ENCODE measurements at places on chromosomes 5 and 9.

- no peak for DNase-seq
These were observed 9.0 kb downstream of the UBE2B start for GRCh38 chr5:134380346-134380745.

DNA sequence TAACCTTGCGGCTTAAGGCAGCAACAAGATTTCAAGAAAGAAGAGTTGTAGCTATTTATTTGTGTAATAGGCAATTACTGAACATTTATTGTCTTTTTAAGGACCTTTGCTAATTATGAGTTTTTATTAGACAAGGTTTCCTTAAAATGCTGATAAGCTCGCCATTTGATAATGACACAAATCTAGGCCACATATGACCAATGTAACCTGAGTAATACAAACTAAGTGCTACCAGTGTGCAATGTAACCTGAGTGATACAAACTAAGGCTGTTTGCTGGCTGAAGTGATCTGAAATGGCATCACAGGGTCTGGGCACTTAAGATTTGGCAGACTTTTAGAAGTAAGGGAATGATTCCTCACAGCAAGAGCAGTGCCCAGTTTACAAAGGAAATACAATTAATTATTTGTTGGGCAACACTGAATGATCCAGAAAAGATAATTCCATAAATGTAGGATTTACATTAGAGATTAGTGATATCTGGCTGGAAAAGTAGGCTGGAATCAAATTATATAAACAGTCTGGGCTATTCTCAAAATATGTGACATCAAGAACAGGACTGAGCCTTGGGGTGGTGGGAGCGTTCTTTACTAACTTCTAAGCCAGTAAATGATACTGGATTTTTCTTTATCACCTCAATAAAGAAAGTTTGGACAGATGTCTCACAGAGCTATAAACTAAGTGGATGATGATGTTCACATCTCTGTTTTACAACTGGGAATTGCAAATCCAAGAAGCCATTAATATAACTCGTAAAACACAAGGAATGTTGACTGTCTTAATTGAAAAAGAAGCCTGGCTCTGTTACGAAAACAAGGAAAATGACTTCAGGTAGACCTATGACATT is 54.8 kb downstream of the MRPS27 start:
- DNase-seq: no peak

DNA sequence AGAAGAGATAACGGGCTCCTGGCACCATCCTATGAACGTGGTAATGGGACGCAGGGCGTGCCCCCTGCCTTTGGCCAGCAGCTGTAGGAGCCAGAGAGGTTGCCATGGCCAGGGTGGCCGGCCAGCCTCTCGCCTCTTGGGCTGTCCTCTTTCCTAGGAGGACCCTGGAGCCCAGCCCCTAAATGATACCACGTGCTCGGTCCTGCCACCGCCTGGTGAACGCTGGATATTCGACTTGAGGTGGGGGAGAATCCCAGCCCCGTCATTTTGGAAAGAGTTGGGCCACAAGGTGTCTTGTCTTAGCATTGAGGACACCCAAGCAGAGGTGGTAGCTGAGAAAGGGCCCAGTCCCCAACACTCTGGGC is 391 bp upstream of the NRG2 start:
- peak; percentile 15 for DNase-seq

GRCh38 chr5:81590498-81591384 is 160.2 kb downstream of the SSBP2 start:
- DNase-seq: no peak

- DNase-seq: peak; percentile 61
These were observed 1.4 kb downstream of the PRR16 start for GRCh38 chr5:120465436-120465961.

DNA sequence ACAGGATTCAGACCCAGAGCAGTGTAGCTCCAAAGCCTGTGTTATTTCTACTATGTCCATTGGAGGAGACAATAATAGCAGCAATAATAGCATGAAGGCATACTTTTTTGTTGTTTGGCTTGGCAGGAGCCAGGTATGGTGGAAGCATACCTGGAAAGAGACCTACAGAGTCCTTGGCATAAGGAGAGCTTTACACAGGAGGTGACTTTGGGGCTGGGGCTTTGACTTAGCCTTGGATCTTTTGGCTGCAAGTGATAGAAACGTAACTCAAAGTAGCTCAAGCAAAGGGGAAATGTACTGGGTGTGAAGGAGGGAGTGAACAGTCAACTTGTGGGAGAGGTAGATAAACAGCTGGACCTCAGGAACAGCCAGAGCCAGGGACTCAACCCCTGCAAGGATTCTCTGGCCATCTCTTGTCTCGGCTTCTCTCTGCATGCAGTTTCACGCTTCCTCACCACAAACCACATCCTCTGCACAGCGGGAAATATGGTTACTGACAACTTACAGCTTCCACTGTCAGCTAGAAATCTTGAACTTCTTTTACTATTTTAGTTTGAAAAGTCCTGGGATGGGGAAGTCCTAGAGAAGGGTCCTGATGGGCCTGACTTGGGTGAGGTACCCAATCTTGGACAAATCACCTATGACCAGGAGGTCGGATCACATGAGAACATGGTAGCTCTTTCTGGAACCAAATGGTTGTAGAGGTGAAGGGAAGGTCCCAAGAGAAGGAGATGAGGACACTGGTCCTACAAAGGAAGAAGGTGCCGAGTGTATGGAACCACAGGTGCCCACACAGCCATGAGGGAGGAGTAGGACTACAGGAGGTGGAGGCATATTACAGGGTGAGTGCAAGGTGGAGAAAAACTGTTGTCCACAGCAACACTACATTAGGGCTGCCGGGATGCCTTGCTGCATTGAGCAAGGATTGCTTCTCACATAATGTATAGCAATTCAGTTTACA is 47.0 kb upstream of the TGFBR1 start:
- no peak for DNase-seq

DNA sequence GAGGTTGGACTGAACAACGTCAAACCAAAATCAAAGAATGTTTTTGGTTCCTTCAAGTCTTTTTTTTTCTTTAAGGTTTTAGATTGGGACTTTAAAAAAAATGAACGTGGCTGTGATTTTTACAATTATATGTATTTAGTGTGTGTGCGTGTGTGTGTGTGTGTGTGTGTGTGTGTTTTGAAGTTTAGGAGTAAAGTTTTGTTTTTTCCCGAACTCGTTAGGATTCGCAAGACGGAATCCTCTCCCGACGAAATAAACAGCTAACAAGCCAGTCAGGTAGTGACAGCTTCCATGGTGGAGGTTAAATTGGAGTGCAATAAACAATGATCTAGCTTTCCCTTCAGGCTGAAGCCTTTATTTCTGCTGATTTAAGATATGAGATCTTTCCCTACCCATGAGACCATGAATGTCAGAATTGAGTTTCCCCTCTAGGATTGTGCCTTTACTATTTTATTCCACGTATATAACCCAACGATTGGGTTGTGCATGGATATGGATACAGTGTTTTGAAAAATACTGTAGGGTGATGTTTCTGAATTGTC is 1.2 kb downstream of the KIAA1958 start:
- peak; percentile 19 for DNase-seq

- DNase-seq: peak; percentile 93
These were observed 54.1 kb downstream of the DUSP1 start for GRCh38 chr5:172716796-172717313.

DNA sequence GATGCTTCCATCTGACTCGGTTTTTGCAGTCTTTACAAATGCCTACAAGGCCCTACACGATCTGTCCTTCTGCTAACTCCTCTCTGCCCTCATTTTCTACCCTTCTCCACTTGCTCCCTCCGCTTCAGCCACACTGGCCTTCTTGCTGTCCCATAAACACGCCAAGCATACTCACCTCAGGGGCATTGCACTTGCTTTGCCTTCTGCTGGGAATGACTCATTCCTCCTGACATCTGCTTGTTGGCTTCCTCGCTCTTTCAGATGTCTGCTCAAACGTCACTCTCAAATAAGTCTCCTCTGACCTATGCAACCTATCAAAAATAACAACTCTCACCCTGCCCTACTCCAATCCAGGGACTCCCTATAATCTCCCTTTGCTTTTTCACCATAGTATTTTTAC is 28.2 kb downstream of the CDC25C start:
- DNase-seq: no peak

DNA sequence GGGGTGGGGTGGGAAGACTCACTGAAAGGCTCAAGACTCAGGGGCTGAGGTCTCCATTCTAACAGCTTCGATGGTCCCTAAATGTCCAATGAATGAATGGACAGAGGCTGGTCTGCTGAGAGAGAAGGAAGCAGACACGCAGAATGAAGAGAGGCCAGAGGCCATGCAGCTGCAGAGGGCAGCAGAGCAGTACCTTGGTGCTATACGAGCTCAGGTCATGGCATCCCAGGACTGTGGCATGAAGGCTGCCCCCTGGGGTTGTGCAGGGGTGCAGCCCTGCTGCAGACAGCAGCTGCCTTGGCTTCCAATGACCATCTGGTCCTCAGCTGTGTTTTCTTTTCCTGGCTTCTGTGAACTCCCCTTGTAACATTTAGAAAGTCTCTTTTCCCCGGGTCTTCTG is 15.2 kb upstream of the CORO2A start:
- no peak for DNase-seq

DNA sequence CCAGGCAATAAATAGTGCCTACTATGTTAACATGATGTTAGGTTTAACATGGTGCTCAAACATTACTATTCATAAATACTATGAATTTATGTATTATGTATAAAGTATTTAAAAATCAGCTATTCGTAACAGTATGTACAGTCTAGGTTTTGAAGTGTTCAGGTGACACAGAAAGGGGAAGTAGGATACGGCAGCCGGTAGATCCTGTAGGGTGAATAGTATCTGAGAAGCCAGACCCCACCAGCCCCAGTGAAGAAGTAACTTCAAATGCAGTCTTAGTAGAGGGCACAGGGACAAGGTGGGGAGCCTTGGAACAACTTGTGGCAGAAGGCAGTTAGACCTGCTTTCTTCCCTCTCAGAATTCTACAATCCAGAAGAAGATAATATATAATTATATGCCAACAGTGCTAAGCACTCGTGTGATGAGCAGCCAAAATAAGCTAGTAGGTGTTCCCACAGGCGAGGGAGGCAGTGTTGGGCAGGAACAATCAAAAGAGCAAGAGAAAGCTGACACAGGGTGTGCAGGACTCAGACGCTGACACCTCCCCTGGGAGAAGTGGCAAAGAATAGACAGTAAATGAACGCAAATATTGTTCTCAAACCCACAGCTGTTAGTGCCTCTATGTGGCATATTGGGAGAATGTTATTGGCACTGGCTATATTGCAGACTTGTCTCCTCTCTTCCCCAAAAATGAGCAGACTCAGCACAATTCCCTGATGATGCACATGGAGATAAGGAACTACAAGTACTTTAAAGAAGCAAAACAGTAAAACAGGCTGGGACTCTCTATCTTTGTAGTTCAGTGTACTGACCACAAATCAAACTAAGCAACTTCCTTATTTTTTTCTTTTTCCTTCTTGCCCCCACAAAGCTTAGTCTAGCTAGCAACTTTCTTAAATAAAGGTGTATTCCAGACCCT is 4.6 kb downstream of the ZNF367 start:
- DNase-seq: no peak

Data from tongue (tissue), 3 donors.